Body of pancreas (tissue), 4 donors: ENCODE measurements at places on chromosomes 13 and 19. TPM values are rescaled to one million over a fixed set of nuclear protein-coding genes. Genes with fewer than 3 reads are reported as not detected.

DNA sequence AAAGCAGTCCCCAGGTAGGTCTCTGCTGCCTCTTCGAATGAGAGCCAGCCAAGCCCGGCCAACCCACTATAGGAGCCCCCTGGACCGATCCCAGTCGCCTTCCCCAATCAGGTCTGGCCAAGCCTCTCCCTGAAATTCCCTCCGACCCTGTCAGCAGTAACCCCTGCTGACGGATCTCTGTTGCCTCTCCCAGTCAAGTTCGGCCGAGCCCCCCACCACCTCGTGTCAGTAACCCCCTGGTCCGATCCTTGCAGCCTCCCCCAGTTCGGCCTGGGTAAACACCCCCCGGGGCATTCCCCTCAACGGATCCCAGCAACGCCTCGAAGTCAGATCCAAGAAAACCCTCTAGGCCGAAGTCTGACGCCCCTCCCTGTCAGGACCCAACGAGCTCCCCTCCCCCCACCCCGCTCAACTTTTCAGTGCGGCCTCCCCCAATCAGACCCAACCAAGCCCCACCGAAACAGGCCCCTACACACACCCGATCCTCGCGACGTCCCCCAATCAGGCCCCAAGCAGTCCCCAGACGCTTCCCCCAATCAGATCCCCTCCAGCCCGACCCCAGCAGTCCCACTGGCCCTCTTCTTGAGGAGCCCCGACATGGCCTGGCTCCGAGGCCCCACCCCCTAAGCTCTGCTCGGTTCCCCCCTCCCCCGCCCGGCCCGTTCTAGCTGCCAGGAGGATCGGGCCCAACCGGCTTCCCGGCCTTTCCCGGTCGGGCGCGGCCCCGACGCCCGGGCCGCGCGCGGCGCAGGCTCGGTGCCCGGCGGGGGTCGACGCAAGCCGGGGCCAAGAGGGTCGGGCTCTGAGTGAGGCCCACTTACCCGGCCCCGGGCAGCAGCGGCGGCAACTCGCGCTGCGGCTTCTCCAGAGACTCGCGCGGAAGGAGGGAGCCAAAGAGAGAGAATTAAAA, 1.8 kb downstream of the TNPO2 start:
- H3K27me3 ChIP-seq, result no peaks in the 10 kb centered on the region
- no peaks in the 10 kb centered on the region for H3K36me3 ChIP-seq
- H3K4me1 ChIP-seq, result peaks cover 37% of the 10 kb centered on the region
- H3K27ac ChIP-seq, result peak overlapping the region; percentile 93
- peak overlapping the region; percentile 29 for H3K4me3 ChIP-seq
- DNase-seq, result peak; percentile 68

DNA sequence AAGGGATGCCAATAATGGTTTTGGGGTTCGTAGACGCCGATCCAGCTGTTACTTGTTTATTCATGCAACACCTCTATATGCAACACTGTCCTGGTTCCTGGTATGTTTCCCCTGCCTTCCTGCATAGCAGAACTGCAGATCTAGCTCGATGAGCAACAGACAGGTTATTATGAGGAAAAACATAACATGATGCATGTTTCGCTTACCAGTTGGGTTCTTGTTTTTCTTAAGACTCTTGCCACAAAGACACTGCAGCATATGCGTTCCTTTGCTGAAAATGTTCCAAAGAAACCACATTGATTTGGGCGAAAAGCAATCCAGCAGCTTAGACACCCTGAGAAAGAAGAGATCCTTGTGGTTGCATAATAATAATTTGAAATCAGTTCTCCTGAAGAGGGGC, 583 bp downstream of the FGF14 start:
- H3K27ac ChIP-seq, result no peak overlapping the region
- H3K4me3 ChIP-seq, result peak overlapping the region; percentile 66
- DNase-seq, result no peak
- no peaks in the 10 kb centered on the region for H3K36me3 ChIP-seq
- H3K4me1 ChIP-seq, result peaks cover 30% of the 10 kb centered on the region

- H3K27ac ChIP-seq, result no peak overlapping the region
- no peaks in the 10 kb centered on the region for H3K36me3 ChIP-seq
- DNase-seq, result no peak
Measured at GRCh38 chr13:36601186-36601585, 72.6 kb upstream of the SERTM1 start.

- DNase-seq, result peak; percentile 53
- no peaks in the 10 kb centered on the region for H3K36me3 ChIP-seq
- H3K27me3 ChIP-seq, result no peaks in the 10 kb centered on the region
- H3K27ac ChIP-seq, result peak overlapping the region; percentile 99
- peaks cover 22% of the 10 kb centered on the region for H3K4me1 ChIP-seq
Measured at GRCh38 chr13:48975101-48975855, 434 bp upstream of the FNDC3A start.

DNA sequence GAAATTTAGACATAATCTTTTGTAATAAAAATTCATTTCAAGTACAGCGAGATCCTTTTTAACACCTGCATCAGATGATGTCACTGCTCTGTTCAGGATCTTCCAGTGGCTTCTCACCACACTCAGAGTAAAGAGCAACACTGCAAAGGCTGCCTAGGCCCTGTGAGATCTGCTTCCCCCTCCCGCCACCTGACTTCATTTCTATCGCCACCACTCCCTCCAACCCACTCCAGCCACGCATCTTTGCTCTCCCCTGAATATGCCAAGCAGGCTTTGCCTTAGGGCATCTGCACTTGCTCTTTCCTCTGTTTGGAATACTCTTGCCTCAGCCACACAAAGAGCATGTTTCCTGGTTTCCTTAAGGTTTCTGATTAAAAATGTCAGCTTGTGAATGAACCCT, 58.3 kb downstream of the MBNL2 start:
- no peak for DNase-seq
- H3K4me1 ChIP-seq, result peaks cover 57% of the 10 kb centered on the region
- no peak overlapping the region for H3K4me3 ChIP-seq
- H3K27ac ChIP-seq, result no peak overlapping the region

DNA sequence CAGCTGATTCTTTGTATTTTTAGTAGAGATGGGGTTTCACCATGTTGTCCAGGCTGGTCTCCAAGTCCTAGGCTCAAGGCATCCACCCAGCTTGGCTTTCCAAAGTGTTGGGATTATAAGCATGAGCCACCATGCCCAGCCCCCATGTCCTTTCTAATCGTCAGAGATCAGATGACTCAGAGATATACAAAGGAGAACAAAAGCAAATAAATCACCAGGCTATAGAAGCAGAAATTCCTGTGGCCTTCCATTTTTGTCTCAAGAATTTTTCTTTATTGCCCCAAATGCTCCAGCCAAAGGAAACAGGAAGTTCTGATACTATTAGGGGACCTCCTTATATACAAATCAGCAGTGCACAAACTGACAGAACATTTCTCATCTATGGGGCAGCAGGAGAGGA, 207.8 kb downstream of the RFC3 start:
- no peak for DNase-seq
- no peaks in the 10 kb centered on the region for H3K36me3 ChIP-seq
- no peak overlapping the region for H3K27ac ChIP-seq
- no peak overlapping the region for H3K4me3 ChIP-seq

GRCh38 chr19:12481781-12482508, 2.7 kb downstream of the ZNF709 start:
- H3K4me1 ChIP-seq, result peaks cover 27% of the 10 kb centered on the region
- H3K36me3 ChIP-seq, result no peaks in the 10 kb centered on the region
- no peak overlapping the region for H3K4me3 ChIP-seq

DNA sequence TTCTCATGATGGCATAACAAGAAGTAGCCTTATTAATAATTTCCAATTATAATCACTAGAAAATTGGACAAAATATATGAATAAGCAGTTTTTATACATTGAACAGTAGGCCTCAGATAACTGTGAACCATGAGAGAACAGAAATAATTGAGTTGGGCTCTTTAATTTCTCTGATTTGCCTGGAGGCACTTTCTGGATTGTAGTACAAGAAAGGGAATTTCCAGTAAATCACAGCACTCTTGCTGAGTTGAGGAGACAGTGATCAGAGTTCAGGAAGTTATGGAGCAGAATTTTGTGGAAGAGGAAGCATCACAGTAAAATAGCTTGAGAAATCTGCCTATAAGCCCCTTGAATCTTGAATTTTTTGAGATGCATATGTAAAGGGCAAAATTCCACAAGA, 216.2 kb downstream of the MAB21L1 start:
- no peak overlapping the region for H3K27ac ChIP-seq
- no peaks in the 10 kb centered on the region for H3K4me1 ChIP-seq
- DNase-seq, result no peak

DNA sequence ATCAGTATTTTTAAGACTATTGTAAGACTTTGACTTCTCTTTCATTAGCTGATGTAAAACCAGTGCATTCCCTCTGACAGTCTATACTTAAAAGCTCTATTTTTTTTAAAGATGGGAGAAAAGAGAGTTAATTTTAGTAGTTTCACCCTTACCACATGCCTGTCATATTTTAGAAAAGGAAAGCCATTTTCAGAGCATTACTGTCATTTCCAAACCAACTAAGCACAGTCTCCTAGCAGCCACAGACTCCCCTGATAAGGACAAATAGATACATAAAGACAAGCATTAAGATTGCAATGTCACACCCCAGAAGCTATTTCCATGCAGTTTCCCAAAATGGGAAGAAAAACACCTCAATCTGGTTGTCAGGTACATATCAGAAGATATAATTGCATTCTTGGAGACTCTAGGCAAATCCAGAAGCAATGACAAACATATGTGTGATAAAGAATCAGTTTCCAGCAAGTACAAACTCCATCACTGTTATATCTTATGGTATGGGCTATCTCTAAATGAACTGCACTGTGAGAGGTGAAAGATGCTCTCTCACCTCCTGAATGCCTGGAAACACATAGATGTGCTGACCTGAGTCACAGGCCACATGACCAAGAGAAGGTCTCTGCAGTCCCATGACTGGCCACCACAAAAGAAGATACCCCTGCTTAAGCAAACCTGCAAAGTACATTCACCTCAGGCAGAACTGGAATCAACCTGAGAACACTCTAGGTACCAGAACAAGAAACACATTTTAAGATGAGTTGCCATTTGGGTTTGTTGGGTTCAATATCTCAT, 303.3 kb downstream of the POU4F1 start:
- H3K27ac ChIP-seq, result no peak overlapping the region
- H3K36me3 ChIP-seq, result no peaks in the 10 kb centered on the region
- H3K4me1 ChIP-seq, result no peaks in the 10 kb centered on the region

The AKAP8L gene
- 147 TPM for total RNA-seq
